ENCODE measurements at places on chromosomes 12 and 14. TPM values are rescaled to one million over a fixed set of nuclear protein-coding genes. Genes with fewer than 3 reads are reported as not detected.

Gene SOAT2
- total RNA-seq: not detected

Gene BCAT1
- 25.0 TPM for total RNA-seq

Gene EPS8
- 12.7 TPM for total RNA-seq

Gene SYNDIG1L
- not detected for total RNA-seq

Gene KLC1
- total RNA-seq: 157 TPM
